ENCODE measurements at places on chromosomes 6 and 20. TPM values are rescaled to one million over a fixed set of nuclear protein-coding genes. Genes with fewer than 3 reads are reported as not detected.

DNA sequence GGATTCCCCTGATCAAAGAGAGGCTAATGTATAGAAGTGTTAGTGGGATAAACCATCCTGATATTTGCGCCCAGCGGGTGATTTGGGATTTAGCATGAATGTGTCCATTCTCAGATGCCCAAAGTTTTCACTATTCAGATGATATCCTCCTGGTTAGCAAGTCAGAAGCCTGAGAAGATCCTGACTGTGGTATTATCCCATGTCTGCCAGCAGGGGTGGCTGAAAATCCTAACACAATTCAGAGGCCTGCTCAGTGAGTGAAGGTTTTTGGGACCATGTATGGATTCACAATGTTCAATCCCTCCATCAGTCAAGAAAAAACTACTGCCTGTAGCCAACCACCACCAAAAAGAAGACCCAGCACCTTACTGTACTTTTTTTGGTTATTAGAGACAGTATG, 34.1 kb upstream of the SPACA1 start:
- DNase-seq: no peak

DNA sequence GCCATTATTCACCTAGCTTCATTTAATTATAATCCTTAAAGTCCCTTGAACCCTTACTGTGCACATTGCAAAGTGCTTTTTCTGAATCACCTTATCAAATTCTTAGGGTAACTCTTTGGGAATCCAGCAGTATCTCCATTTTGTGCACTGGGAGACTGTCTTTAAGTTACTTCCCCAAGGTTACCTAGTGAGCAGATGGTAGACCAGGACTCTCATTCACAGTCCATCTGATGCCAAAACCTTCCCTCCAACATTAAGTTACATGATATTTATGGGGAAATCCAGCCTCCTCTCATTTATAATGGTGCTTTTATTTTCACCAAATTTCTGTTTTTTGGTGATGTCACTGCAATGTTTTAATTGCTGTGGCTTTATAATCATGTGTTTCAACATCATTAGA, 75.7 kb downstream of the NCOA7 start:
- DNase-seq: no peak

DNA sequence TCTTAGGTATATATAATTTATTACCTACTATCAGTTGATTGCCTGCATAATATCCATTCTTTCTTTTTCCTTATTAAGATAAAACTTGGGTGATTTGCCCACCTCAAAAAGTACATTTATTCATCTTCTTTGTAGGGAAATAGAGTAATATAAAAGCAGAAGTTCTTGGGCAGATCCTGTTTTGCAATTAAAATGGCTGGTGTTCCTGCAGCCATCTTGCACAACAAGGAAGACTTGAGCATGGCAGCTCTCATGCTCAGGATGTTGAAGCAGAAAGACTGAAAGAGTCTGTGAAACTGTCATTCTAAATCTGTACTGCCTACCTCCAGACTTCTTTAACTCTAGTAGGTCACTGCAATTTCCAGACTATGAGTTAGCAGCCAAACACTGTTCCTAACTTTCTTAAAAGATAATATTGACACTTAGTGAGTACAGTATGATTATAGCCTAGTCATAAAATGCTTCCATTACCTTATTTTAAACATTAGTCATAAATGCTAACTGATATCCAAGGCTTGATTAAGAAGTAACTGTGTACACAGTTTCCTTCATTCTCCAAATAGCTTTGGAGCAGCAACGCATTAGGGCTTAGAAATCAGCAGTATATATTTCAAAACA, 24.6 kb upstream of the HTR1B start:
- DNase-seq: no peak

DNA sequence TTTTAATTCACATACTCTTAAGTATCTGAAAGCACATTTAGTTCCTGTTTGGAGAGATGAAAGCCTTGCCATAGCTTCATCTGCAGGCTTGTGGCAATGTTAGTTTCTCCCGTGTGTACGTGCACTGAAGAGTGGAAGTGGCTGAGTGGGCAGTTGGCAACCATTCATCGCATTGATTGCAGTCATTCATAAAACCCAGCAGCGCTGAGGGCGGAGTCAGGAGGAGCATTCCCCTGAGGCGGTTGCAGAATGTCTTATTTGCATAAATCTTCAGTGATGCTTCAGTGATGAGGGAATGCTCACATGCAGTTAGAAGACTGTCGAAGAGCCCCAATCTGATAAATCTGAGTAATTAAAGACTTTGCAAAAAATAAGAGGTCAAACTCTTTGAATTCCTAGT, 79.1 kb downstream of the RIMS1 start:
- DNase-seq: no peak

- DNase-seq: no peak
Observed at GRCh38 chr20:41018153-41018552, 10.5 kb upstream of the TOP1 start.

- no peak for DNase-seq
Observed at GRCh38 chr6:2872423-2873358, 30.4 kb downstream of the SERPINB9 start.

GRCh38 chr20:46701057-46701456, 8.4 kb upstream of the SLC2A10 start:
- DNase-seq: no peak

The GNAS-AS1 gene
- polyA plus RNA-seq: 0.42 TPM

The BHLHE23 gene
- not detected for polyA plus RNA-seq
